Transverse colon (tissue), 4 donors: ENCODE measurements at places on chromosomes 4 and X. TPM values are rescaled to one million over a fixed set of nuclear protein-coding genes. Genes with fewer than 3 reads are reported as not detected.

DNA sequence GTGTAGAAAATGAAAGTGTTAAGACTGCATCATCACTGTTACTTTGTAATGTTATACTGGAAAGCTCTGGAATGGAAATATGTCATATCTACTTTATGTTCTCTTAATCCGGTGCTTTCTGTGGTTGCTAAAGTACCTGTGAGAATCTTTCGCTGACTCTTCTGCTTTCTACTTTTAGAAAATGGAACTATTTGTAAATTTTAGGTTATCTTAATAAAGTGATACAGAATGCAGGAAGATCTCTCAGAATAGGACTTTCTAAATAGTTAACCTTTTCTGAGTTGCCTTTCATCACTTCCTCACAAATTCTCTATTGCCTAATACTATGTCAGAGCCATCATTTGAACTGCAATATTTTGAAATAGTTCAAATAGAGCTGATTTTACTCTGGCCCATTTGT is 69.3 kb downstream of the BMP2K start:
- DNase-seq = no peak

DNA sequence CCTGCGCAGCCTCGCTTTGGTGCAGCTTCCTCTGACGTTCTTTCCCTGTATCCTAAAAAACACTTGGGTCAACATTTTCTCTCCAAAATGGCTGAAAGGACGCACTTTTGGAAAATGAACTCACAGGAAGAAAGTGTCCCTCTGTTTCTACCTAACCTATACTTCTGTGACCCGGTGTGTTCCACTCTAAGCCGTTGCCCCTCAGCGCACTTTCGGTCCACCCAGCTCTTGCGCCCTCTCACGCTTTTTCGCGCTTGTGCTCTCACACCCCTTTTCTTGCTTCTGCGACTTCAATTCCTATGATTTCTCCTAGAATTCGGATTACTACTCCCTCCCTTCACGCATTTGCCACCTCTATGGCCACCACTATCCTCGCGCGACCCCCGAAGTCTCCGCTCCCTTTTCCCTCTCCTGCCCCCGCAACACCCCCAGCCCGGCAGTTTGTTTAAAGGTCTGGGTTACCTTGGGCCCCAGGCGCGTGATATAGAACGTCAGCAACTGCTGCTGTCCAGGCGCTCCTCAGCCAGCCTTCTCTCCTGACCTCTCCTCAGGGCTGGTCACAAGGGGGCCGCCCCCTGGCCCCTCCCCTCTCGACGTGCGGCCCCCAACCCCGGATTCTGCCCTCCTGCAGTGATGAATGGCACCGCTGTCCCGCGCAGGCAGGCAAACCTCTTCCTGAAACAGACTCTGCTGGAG is at the start of gene USP51:
TSS of gene USP51 (minus strand) at position 535 of the 696 bp plus-strand sequence. CDS start 909 bp downstream, outside the sequence.
- DNase-seq = peak; percentile 34

DNA sequence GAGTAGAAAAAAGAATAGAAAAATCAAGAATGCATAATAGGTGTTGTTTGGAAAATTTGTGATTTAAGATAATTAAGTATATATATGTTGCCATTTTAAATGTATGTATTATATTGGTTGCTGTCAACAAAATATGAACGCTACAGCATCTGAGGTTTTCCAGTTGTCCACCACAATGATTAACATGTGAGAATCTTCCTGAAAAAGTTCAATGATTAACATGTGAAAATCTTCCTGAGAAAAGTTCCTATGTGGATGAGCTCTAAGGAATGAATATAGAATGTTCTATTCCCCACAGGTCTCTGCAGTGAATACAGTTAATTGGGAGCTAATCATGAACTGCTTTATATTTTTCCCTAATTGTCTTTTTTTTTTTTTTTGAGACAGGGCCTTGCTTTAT is 214.7 kb downstream of the CBR4 start:
- no peak for DNase-seq

- DNase-seq = peak; percentile 45
Observed at GRCh38 chr4:38857354-38858096, 908 bp upstream of the TLR6 start.

DNA sequence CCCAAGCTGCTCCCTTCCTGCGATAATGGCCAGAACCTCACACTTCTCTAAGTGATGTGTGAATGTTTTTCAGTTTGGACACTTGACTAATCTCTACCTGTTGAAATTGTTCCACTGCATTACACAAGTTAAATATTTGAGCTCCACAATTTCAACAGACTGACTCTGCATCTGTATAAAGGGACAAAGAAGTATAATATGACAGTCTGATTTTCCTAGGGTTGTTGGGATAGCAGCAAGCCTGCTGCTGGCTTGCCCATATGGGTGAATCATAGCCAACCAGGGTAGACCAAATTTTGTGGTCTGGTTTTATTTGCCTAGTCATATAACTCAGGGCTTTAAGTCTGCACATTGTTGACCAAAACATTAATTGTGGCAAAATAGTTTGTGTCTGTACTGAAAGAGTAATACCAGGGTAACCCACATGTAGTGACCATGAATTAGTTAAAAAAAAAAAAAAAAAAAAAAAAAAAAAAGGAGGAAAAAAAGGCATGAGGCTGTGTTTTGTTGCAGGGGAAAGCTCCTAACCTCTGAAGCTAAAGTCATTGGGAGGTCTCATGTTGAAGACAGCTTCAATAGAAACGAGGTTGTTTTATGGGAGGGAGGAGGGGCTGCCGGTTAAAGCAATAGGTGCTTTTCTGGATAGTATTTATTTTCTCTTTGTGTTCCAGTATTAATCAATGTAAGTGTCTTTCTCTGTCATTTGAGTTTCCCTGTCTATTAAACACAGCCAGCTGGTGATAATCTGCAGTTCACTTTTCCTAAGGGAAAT is 534.2 kb downstream of the RAB28 start:
- DNase-seq = no peak

DNA sequence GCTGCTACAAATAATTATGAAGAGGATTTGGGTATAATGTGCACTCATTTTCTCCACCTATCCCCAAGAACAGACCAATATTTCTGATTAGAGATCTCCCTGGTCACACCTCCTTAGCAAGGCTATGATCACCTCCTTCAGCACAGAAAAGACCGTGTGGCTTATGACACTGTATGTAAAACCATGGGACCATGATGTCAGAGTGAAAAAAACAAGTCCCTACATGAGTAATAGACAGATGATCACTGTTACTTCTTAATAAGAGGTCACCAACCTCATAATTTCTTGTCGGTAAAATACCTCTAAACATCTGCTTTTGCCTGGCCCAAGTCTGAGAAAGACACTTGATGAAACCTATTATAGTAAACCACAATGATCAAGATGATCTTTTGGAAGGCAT is 330.6 kb upstream of the F9 start:
- DNase-seq = no peak

GRCh38 chrX:38638952-38639529 is 77.7 kb downstream of the TSPAN7 start:
- no peak for DNase-seq

GRCh38 chr4:67332627-67333026 is 212.7 kb downstream of the CENPC start:
- no peak for DNase-seq

DNA sequence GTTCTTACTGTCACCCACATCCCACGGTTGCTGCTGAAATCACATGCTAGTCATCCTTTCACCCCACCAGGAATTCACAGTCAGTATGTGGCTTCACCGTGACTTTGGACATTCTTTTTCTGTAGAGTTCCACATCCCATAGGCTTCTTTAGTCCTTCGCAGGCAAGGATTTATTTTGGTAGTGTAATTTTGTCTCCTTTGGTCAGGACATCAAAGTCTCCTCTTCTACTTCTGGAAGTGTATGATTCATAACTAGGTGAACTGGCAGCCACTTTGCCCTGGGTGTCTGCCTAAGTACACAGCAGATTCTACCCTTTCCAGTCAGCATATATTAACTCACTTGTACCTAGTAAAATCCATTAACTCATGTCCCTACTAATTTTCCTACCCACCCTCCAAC is 38.3 kb upstream of the MMAA start:
- no peak for DNase-seq

DNA sequence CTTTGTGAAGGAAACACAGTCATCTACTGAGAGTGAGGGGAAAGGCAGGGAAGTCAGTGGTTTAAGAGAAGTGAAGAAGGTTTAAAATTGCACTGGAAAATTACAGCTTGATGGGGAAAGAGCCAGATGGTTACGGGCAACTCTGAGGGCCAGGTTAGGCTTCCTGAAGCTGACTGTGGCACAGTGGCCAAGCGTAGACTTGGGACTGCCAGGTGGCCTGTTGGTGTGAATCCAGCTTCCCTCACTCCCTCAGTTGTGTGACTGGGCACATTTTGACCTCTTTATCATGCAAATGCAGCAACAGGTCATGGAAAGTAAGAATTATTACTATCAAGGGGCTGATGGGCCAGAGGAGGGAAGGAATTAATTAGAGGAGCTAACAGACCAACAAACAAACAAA is 390.1 kb downstream of the UNC5C start:
- DNase-seq = no peak

DNA sequence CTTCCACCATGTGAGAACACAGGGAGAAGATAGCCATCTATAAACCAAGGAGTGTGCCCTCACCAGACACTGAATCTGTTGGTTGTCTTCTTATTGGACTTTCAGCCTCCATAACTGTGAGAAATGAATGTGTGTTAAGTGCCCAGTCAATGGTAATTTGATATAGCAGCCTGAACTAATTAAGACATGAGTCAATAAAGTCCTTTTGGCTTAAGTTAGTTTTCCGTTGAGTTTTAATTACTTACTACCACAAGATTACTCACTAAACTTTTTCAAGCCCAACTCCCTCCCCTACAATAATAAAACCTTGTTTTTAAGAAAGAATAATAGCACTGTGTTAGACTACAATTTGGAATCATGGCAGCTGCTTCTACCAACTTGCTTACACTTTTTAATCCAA is 324.2 kb downstream of the PCDH19 start:
- DNase-seq = no peak

Gene SLC25A43
- total RNA-seq = 40.3 TPM
